Activated T-helper 1 cell treated with Interleukin-2 at 50 U/mL for 16 hours (primary cell): ENCODE measurements at places on chromosomes 5 and 9.

GRCh38 chr5:36796155-36796554 lies 80.4 kb upstream of the NIPBL start:
- DNase-seq: no peak

DNA sequence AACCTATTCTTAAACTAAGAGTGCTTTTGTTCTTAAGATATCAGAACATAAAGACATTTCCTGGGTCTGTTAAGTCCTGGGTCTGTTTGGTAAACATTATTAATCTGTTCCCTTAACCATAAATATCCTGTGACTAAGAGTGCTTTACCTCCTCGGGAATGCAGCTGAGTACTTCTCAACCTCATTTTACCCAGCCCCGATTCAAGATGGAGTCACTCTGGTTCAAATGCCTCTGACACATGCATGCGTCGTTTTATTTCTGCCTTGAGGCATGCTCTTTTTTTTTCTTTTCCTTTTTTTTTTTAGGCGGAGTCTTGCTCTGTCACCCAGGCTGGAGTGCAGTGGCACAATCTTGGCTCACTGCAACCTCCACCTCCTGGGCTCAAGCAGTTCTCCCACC lies 39.8 kb upstream of the FBXL17 start:
- no peak for DNase-seq

DNA sequence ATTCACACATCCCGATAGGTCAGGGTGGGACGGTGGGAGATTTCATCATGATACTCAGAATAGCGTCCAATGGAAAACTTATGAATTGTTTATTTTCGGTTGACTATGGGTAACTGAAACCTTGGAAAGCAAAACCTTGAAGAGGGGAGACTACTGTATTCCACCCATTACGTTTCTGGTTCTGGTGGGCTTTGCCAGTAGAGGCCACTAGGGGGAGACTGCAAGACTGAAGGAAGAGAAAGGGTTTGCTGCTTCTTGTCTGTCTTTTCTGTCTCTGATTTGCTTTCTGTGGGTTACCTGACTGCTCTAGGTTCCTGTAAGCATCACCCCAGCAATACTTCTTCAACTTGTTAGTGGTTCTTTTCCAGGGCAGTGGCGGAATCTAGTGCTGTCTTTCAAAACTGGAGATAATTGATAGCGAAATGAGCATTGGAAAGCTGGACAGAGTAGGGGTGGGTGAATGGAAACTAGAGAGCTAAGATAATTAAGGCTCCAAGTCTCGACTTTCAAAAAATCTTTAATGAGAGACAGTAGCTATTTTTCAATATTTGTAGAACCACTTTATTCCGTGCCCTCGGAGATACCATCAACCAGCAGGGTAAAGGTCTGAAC lies 27.0 kb downstream of the GRIN3A start:
- no peak for DNase-seq

DNA sequence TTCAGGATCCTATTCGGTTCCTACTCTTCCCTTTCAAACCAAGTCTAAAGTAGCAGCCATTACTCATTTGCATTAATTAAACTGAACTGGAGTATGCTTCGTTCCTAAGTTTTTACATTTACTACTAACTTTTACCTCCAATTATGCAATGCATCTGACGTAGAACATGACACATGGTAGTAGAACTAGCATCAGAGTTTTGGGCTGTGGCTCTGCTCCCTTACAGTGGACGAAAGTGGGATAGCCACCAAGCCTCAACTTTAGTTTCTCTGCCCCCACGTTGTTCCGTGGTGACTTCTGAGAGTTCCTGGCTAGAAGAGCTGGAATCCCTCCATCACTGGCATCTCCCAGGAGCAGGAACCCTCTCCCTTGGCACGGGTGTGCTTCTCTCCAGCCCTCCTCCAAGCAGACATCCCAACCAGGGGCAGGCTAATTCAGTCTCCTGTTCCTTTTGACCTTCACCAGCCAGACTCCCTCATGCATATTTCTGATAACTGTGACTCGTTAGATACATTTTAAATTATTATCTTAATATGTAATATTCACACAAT lies 2.9 kb downstream of the IFNE start:
- no peak for DNase-seq

- DNase-seq: no peak
These were observed 1.0 kb downstream of the PHPT1 start for GRCh38 chr9:136849960-136850865.

- DNase-seq: no peak
These were observed 71.4 kb downstream of the DCP2 start for GRCh38 chr5:113047733-113048652.

DNA sequence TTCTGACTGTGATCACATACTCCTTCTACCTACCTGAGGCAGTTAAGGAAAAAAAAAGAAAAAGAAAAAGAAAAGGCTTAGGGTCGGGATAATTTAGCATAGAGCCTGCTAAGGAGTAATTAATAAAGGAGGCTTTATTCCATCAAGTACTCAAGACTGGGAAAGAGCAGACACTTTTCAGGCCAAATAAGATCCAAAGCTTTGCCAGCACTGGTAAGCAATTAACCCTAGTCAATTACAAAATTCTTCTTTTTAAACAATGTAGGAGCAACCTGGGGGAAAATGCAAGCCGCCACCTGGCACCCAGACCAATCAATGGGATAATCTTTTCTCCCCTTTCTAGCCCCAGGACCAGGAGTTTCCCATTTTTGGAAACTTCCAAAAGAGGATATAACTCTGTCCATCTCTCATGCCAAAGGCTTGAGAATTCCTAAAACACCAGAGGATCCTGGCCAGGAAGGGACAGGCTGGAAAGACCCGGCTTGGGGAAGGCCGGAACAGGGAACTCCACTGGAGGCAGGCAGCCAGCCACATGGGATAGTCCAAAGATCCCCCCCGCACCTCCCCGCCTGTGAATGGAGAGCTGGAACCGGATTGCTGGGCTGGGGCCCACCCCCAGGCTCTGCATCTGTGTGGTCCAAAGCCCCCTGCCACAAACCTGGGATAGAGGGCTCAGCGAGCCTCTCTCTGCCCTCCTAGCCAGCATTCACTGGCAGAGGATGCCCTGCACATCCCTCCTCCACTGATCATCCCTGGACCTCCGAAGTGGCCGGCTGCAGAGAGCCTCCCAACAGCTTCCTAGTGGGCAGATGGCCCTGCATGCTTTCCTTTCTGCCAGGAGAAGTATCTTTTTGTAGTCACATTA lies 117.8 kb downstream of the ZNF354C start:
- no peak for DNase-seq

DNA sequence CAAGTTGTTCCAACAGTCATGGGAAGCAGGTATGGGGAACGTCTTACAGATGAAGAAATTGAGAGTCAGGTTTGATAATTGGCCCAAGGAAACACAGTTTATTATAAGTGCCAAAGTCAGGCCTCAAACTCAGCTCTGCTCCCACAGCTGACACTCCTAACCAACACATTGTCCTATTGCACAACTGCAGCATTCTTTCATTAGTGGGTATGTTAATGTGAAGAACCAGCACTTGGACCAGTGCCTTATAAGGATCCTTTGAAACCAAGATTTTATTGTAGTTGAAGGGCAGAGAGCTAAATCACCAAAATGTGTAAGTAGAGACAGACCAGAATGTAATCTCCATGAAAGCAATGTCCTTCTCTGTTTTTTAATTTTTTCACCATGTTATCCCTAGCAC lies 56.1 kb downstream of the GRIA1 start:
- no peak for DNase-seq

DNA sequence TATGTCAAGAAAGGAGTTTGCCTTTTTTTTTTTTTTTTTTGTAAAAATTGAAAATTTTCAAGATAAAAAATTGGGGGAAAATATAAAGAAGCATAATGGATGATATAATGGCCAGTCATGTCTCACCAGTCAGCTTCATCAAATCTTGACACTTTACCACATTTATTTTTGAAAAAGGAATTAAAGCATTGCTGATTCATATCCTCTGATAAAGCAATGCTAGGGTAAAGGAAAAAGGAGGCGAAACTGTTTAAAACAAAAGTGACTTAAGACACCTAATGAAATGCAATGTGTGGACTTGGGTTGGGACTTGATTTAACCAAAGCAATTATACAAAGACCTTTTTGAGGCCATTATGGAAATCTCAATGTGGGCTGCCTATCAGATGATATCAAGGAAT lies 208.5 kb downstream of the ARHGAP26 start:
- no peak for DNase-seq

DNA sequence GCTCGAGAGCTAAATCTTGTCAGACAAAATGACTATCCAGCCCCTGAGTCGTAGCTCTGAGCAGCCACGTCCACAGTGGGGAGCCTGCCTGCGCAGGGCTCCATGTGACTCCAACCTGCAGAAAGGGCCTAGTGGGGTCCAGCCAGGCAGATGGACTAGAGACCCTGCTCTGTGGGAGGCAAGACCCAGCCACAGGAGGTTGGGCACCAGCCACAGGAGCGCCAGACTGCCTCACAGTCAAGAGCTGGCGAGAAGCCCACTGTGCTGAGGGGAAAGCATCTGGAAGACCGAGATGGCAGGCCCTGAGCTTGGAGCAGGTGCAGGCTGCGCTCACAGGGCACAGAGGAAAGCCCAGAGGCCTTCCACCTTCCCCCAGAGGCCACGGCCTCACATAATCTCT lies 61.4 kb downstream of the C5orf15 start:
- no peak for DNase-seq

- DNase-seq: no peak
These were observed 55.5 kb downstream of the SYK start for GRCh38 chr9:90857091-90857490.

DNA sequence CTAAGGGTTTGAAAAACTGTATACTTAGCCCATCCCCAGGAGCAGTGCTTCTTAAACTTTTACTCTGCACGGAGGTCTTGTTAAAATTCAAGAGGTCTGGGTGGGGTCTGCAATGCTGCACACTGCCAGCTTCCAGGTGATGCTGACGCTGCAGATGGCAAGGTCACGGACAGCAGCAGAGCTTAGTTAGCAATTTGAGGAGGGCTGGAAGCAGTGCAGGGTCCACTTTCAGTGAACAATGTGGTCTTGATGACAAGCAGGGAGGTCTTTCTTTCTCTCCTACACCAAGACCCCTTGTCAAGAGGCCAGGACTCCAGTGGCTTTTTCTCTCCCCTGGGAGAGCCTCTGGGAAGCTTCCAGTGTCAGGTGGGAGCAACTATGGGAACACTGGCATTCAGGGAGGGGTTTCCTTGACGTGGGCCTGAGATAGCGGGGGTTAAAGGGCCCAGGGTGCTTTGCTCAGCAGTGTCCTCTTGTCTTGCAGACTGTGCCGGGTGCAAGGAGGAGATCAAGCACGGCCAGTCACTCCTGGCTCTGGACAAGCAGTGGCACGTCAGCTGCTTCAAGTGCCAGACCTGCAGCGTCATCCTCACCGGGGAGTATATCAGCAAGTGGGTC lies 65.0 kb upstream of the AFAP1L1 start:
- no peak for DNase-seq

DNA sequence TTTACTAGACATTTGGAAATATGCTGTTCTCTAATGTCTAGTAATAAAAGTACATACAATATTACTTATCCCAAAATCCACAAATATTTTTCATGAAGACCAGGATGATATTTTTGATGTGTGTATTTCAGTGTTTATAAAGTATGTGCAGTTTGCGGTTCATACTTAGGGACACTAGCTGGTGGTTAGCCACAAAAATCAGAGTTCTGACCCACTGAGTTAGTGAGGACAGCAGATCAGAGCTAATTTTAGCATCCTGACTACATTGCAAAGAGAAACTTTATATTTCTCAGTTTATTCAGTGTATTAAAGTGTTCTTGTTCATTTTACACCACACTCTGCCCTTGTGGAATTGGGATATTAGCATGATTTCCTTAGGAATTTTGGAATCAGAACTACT lies 655.3 kb downstream of the HTR1A start:
- DNase-seq: no peak

- DNase-seq: no peak
These were observed 18.3 kb upstream of the NDST1 start for GRCh38 chr5:150489360-150490295.

GRCh38 chr5:74810915-74811314 lies 43.9 kb downstream of the NSA2 start:
- no peak for DNase-seq

DNA sequence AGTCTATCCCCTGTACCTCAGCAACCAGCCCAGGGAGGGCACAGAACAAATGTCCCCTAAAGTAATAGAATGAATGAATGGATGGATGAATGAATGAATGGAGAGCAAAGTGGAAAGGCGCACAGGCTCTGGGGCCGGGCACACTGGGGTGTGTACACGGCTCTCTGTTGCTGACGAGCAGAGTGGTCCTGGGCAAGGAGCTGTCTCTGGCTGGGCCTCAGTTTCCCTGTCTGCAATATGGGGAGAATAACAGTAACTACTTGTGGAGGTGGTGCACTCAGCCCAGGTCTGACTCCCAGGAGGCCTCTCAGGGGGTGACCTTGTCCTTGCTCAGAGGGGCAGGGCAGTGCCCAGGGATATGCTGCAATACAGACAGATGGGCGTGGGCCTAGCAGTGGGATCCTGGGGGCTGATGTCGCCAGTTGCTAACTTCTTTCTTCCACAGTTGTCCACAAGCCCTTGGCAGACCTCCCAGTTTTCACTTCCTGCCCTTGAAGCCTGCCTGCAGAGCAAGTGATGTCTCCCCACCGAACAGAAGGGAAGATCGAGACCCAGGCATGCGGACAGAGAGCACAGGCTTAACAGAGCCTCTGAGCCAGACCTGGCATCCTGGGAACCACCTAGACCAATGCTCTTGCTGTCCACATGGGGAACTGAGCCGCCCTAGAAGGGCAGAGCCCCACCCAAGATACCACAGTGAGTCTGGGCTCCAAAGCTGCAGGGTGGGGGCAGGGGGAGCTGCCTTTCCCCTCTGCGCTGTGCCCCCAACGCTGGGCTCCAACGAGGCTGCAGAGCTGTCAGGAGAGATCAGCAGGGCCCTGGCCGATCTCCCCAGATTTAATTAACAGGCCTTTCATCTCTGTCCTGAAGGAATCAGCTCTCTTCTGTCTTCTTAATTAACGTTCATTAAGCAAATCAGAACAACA lies 13.6 kb upstream of the LAMC3 start:
- DNase-seq: no peak

- no peak for DNase-seq
These were observed 13.5 kb downstream of the NSD1 start for GRCh38 chr5:177146891-177147638.

DNA sequence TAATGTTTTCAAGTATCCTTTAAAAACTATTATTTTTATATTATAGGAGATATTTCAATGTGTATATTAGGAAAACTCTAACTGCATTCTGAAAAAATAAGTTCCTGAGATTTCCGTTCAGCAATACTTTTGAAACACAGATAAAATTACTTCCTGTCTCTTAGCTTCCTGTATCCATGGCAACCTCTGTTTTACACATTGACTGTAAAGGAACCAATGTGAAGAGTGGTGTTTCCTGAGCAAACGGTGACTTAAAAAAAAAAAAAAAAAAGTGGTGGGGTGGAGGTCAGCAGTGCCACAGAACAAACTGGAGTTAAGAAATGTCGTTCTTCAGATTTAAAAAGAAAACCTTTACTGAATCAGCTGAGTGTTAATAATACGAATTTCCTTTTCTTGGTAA lies at the start of gene LRRC70:
Gene LRRC70 (plus strand): TSS at position 280 of the 400 bp plus-strand sequence. CDS start 620 bp downstream, outside the sequence.
- no peak for DNase-seq

DNA sequence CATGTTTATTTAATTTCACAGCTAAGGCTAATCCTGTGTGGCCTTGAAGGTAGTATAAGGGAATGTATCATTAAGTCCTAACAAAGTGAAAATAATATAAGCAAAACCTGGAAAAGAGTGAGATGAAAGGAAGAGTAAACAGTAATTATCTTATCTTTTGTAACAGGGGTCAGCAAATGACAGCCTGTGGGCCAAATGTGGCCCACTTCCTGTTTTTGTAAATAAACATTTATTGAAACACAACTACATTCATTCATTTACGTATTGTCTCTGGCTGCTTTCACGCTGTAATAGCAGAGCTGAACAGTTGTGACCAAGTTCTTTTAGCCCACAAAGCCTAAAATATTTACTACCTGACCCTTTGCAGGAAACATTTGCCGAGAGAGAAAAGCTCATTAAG lies 78.4 kb upstream of the HTR4 start:
- DNase-seq: no peak

GRCh38 chr9:19631181-19631580 lies 157.7 kb downstream of the SLC24A2 start:
- no peak for DNase-seq
